Activated T-cell treated with anti-CD3 and anti-CD28 coated beads, Interleukin-2, amount 50 U/mL, for 24 hours (primary cell): ENCODE measurements at places on chromosomes 1 and 21.

- no peak for DNase-seq
Observed at GRCh38 chr1:91647061-91647460, 146.4 kb downstream of the CDC7 start.

- DNase-seq, result no peak
Observed at GRCh38 chr1:210299501-210299900, 29.2 kb upstream of the HHAT start.

DNA sequence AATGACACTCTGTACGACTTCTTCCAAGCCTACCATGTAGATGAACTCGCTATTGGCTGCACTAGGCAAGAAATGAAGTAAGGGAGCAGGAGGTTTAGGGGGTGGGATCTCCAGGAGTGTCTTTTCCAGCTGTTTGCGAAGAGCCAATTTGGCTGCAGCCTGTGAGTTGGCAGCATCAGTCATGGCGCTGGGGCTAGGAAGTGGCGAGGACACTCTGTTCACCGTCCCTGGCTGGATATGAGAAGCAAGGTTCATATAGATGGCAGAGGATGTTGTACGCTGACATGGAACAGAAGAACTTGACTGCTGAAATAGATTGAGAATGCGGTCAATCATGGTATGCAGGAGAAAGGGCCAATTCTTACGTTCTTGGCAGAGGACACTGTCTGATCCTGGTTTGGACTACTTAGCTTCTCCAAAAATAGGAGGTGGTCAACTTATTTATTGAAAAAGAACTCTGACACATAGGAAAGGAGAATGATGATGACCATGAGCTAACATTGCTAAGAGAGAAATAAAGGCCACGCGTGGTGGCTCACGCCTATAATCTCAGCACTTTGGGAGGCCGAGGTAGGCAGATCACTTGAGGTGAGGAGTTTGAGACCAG, 41.2 kb downstream of the SLC27A3 start:
- no peak for DNase-seq

- no peak for DNase-seq
Observed at GRCh38 chr1:160409486-160409885, 9.1 kb downstream of the VANGL2 start.

- no peak for DNase-seq
Observed at GRCh38 chr1:87439821-87440220, 111.1 kb downstream of the LMO4 start.

GRCh38 chr1:221025956-221026355, 146.7 kb downstream of the HLX start:
- DNase-seq, result no peak

GRCh38 chr1:11952455-11953109, 18.1 kb downstream of the PLOD1 start:
- no peak for DNase-seq

GRCh38 chr1:197067457-197067818, 378 bp upstream of the F13B start:
- no peak for DNase-seq

GRCh38 chr1:72375226-72375625, 92.9 kb upstream of the NEGR1 start:
- no peak for DNase-seq

- DNase-seq, result no peak
Observed at GRCh38 chr1:44945967-44946366, 40.4 kb downstream of the EIF2B3 start.

- DNase-seq, result no peak
Observed at GRCh38 chr21:15860541-15860940, 130.8 kb downstream of the USP25 start.
